ENCODE measurements at places on chromosomes 1 and 21.

DNA sequence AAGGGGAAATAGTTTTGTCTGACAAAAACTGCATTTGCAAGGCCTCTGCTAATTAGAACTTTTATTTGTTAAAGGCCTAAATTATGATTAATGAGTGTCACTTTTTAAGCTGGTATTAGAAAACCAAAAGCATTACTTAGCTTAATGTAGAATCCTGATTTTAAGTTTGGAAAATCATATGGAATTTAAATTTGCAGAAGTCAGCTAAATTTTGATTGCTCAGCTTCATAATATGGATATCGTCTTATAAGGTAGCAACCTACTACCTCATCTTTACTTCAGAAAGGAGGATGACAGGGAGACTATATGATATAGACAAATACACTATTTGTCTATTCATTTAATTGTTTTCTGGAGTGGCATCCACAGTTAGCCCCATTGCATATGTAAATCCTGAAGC is 114.0 kb downstream of the USP25 start:
- DNase-seq = no peak

GRCh38 chr1:97593192-97593591 is 327.6 kb downstream of the DPYD start:
- no peak for DNase-seq

DNA sequence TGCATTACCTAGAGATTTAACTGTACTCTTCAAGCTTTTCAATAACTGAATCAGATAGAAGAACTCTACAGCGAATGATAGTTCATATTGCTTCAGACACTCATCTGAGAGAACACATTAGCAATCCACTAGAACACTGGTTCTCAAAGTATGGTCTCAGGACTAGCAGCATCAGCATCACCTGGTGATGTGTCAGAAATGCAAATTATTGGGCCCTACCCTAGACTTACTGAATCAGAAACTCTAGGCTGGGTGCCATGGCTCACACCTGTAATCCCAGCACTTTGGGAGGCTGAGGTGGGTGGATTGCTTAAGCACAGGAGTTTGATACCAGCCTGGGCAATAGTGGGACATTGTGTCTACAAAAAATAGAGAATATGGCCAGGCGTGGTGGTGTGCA is 24.9 kb upstream of the GLIS1 start:
- no peak for DNase-seq

- DNase-seq = no peak
Measured at GRCh38 chr1:81852961-81853360, 52.2 kb downstream of the ADGRL2 start.

DNA sequence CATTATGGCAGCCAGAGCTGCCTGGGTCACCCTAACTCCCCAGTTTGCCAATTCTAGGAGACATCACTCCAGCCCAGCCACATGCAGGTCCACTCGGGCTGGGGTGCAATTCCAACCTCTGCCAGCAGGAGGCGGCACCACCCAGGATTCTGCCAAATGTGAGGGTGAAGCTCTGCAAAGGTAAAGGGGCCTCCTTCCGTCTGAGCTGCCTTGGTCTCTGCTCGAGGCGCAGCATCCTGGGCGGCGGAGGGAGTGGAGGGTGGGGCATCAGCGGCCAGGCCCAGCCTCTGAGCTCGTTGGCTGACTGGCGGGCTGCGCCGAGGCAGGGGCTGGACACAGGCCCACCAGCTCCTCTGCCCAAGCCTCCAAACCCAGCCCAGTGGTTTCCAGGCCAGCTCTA is 63.8 kb downstream of the ARHGEF16 start:
- no peak for DNase-seq

GRCh38 chr21:31448496-31448895 is 104.4 kb upstream of the TIAM1 start:
- DNase-seq = no peak

DNA sequence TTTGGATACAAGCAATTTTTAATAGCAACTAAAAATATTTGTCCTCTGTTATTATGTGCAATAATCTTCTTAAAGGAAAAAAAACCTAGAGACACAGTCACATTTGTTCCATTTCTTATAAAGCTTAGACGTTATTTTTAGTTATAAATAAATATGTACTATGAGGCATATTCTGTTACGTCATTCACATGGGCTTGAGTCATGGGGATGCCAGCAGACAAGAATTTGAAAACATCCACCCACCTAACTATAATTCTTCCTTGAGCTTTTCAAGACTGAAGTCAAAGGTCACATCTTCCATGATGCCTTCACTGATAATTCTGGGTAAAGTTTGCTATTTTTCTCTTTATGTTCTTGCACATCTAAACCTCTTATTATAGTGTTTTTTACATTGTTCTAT is 268.8 kb downstream of the KCTD3 start:
- no peak for DNase-seq

- DNase-seq = no peak
Measured at GRCh38 chr1:91450260-91450659, 45.6 kb upstream of the HFM1 start.

- DNase-seq = no peak
Measured at GRCh38 chr1:34450325-34450724, 273.6 kb downstream of the C1orf94 start.

Measured in thymus (tissue), 14 donors.